ENCODE measurements at places on chromosomes 16 and 17. TPM values are rescaled to one million over a fixed set of nuclear protein-coding genes. Genes with fewer than 3 reads are reported as not detected.

The ANKS4B gene
- not detected for total RNA-seq

The USP43 gene
- 8.4 TPM for total RNA-seq

The HSPB9 gene
- not detected for total RNA-seq

The BRICD5 gene
- total RNA-seq, result 3.8 TPM

The PYY gene
- total RNA-seq, result 0.38 TPM

The TGFB1I1 gene
- total RNA-seq, result 172 TPM

The MYCBPAP gene
- total RNA-seq, result 0.98 TPM

The GUCY2D gene
- not detected for total RNA-seq

The KIF2B gene
- not detected for total RNA-seq

The ZSCAN10 gene
- total RNA-seq, result not detected

Data from mesangial cell (primary cell).